NCI-H2081 (cell line): ENCODE measurements at places on chromosomes 1 and 21.

- no peak for DNase-seq
Measured at GRCh38 chr1:240199758-240200645, 108.3 kb downstream of the FMN2 start.

GRCh38 chr21:16402752-16403151 lies 673.0 kb downstream of the USP25 start:
- DNase-seq: no peak

DNA sequence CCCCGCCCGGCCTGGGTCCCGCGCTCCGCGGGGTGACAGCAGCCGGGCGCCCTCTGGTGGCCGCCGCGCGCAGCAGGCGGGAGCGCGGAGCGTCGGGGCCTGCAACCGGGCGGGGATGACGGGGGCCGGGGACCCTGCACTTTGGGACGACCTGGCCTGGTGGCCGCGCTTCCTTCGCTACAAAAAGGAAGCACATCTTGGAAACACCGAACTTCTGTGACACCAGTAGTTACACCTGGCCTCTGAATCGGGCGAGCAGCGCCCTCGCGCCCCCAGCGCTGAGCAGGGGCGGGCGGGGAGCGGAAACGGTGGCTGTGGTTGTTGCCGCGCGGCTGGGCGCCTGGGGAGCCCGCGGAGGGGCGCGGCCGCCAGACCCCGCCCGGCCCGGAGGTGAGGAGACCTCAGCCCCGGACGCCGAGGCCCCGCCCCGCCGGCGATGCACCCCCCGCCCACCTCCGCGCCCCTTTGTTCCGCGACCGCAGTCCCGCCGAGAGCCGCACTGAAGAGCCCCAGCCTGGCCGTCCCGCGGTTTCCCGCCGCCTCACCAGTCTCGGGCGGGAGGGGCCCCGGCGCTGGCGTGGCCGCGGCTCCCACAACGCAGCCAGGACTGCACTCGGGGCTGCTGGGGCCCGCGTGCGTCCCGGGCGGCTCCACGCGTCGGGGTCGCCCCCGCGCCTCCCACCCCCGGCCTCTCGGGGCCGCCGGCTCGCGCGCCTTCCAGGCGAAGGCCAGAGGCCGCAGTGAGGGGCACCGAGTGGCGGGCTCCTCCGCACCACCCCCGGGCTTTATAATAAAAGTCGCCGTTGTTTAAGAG lies 59.3 kb downstream of the H3-3A start:
- DNase-seq: peak; percentile 84

GRCh38 chr21:42846221-42846620 lies 33.1 kb downstream of the WDR4 start:
- DNase-seq: no peak

DNA sequence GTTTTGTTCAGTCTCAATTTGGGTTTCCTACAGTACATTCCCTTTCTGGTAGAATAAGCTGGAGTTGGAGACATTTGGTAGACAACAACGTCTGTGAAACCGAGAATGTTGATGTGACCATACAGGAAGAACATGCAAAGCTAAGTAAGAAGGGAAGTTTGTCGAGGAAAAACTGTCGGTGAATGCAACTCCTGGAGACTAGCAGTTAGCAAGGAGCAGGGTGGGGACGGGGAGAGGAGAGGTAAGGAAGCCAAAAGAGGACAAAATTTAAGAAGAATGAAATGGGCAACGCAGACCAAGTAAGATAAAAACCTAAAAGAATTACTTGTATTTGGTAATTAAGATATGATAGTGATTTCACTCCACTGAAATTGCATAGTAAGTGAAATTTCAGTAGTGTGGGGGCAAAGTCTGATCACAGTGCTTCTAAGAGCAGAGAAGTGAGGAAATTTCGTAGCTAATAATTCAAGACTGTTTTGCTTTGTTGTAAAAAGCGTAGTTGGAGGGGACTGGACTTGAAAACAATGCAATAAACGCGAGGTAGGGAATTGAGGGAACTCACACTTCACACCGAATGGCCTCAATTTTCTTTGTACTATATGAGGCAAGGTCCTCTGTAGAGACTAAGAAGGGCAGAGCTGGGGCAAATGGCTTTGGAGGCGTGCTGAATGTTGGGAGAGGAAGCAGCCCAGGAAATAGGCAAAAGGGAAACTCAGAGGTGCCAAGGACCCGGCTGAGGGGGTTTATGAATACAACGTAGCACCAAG lies 787 bp upstream of the GIPC2 start:
- no peak for DNase-seq
